ENCODE measurements at places on chromosomes 5 and 9.

- no peak for DNase-seq
Measured at GRCh38 chr5:33317271-33317670, 123.5 kb upstream of the TARS1 start.

DNA sequence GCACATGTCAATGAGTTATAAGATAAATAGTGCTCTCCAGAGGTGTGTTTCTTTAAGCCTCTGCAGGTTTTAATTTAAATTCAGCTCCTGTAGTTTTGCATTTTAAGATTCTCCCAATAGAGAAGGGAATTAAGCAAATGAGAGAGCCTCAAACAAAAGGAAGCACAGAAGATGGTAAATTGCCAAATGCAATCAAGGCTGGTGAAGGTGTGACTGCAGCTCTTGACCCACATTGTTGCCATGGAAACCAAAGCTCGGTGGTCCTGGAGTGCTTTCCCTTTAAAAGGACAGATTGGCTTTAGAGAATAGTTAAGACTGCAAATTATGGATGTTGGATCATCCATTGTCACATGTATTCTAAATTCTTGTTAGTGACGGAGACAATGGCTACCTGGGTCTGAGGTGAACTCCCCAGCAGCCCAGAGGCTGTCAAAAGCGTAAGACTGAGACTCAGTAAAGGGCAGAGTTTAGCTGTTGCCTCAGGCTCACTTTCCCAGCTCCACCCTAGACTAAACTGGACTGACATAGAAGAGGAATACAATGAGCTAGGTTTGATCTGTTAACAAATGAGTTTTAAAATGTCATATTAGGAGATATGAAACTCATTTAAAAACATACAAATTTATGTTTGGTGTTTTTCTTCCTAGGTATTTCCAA lies 12.3 kb downstream of the GAPT start:
- DNase-seq = no peak

DNA sequence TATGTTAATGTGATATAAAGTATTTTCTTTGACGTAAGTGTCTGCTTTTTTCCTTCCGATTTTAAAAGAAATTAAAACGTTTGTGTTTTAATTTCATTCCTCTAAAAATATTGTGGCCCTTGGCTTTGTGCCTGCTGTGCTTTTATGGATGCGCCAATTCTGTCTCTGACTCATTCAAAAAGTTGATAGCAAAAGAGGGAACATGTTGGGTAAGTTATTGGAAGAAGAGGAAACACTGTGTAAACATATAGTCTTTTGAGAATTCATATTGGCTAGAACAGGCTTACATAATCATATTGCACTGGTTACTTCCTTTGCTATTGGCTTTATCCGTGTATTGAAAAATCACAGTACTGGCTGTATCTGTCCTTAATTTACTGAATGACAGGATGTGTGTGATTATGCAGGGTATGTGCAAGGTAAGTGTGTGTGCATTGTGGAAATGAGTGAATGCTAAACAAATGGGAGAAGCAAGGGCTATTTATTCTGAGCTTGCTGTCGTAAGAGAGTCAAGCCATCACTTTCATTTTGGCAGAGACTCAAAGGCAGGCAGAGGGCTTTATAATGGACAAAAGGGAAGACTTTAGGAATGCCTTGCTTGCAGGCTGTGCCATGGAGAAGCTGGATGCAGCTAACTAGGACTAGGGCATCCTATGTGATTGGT lies 67.8 kb downstream of the SGCD start:
- no peak for DNase-seq

DNA sequence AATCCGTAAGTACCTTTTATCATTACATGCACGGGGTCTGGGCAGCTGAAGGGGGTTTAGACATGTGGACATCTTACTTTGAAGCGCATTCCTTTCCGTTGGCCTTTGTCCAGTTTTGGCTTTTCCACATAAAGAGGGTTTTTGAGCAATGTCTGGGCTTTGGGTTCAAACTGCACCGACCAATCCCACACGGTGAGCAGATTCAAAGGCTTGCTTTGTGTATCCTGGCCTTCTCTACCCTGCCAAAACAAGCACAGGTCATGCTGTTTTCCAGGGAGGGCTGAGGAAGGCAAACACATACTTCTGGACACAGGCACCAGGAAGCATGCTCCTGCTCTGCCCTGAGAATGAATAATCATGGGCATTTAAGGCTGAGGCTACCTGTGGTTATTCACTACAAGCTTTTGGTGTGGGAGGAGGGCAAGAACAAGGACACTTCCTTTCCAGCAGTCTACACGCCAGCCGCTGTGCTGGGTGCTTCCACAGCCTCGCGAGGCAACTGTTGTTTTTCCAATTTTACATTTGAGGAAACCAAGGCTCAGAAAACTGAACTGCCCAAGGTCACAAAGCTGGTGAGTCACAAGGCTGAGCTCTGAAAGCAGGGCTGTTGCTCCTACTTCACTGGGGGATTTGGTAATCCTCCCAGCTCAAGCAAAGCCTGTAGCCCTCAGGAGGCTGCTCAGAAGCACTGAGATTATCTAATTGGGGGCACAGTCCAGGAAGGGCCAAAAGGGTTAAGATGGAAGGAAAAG lies 59.8 kb upstream of the GOLPH3 start:
- no peak for DNase-seq

- DNase-seq = no peak
Measured at GRCh38 chr9:75896193-75896592, 5.7 kb downstream of the PCSK5 start.

DNA sequence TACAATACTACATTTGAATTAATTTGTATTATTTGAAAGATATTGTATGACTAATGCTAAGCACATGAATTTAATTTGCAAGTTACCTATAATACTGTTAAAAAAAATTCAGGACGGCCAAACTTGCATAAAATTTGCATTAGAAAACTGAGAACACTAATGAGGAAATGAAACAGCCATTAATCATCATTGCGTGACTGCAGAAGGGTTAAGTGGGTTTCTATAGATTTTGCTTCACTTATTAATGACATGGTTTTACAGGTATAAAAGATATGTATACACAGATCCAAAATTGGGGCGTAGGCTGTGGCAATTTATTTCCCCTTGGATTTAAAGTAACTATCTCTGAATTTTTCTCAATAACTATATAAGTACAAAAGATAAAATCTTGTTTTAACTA lies 882.6 kb downstream of the PTPRD start:
- no peak for DNase-seq

- no peak for DNase-seq
Measured at GRCh38 chr5:150397782-150398721, 14.7 kb downstream of the CD74 start.

GRCh38 chr9:121683652-121684051 lies 32.2 kb downstream of the DAB2IP start:
- no peak for DNase-seq

GRCh38 chr9:15543047-15543813 lies 9.6 kb upstream of the CCDC171 start:
- DNase-seq = no peak

- no peak for DNase-seq
Measured at GRCh38 chr5:106454651-106455415, 1215.9 kb downstream of the EFNA5 start.

DNA sequence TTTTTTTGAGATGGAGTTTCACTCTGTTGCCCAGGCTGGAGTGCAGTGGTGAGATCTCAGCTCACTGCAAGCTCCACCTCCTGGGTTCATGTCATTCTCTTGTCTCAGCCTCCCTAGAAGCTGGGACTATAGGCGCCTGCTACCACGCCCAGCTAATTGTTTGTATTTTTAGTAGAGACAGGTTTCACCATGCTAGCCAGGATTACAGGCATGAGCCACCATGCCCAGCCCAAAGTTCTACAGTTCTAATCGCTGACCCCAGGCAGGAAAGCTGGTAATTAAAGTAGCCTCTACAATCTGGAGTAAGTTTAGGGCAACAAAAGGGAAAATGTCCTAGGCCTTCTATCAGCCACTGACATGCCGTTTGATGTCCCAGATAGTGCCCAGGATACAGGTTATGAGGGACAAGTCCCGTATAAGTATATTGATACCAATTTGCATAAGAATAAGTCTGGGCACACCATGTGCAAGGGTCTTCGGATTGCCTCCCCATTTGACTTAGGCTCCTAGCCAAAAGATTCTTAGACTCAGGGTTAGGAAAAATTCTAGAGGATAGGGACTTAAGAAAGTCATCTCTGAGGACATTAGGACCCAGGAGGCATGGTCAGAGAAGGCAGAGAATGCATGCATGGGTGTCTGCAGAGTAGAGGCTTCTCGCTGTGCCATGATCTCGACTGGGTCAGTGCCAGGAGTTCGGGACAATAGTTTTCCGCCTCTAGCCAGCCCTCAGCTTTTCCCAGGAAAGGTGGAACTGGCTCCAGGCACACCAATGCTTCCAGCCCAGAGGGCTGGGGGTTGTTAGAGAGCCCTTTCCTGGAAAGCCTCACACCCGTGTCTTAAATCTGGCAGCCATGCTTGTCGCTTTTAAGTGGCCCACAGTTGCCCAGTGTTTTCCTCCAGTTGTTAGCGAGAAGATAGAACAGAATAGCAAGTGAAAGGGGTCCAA lies 1111.1 kb downstream of the TAF11L14 start:
- DNase-seq = no peak

GRCh38 chr5:127909066-127909465 lies 174.5 kb upstream of the SLC12A2 start:
- no peak for DNase-seq

GRCh38 chr5:135977375-135977928 lies 22.7 kb upstream of the LECT2 start:
- DNase-seq = no peak

GRCh38 chr9:35195683-35196082 lies 33.9 kb downstream of the UNC13B start:
- no peak for DNase-seq

DNA sequence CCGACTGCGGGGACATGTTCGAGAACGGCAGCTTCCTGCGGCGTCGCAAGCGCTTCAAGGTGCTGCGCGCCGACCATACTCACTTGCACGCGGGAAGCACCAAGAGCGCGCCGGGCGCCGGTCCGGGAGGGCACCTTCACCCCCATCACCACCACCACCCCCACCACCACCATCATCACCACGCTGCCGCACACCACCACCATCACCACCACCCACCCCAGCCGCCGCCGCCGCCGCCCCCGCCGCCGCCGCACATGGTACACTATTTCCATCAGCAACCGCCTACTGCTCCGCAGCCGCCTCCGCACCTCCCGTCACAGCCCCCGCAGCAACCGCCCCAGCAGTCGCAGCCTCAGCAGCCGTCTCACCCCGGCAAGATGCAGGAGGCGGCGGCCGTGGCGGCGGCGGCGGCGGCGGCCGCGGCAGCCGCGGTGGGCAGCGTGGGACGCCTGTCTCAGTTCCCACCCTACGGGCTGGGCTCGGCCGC lies 514 bp downstream of the FOXB2 start:
- no peak for DNase-seq

GRCh38 chr5:139481580-139482049 lies 943 bp downstream of the STING1 start:
- DNase-seq = no peak

GRCh38 chr5:171979606-171980005 lies 26.8 kb downstream of the FBXW11 start:
- DNase-seq = no peak

- no peak for DNase-seq
Measured at GRCh38 chr5:113147101-113147508, 170.5 kb downstream of the DCP2 start.

- DNase-seq = no peak
Measured at GRCh38 chr5:140310434-140310833, 7.5 kb upstream of the PFDN1 start.

DNA sequence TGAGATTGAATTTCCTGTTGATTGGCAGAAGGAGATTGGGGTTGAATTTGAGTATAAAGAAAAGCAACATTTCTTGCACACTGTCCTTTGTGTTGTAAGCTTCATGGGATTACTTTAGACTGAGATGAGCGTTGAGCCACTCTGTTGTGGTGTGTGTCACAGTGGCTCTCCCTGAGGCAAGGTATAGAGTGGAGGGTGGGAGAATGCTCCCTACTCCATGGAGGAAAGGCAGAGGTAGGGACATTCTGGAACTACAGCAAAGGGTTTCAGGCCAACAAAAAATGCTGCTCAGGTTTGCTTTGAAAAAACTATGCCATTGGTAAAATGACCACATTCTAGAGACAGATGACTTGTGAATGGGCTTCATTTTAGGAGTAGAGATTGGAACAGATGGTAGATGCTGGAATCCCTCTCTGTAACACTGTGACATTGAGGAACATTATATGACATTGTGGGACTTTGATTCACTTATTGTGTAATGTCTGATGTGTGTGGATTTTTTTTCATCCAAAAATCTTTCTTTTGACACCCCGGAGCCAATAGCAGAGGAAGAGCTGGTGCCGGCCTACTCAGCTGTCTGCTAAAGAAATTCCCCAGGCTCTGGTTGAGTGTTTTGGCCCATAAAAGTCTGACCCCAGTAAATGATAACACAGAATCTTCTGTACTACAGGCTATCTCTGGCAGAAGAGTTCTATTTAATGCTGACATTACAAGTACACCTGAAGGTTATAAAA lies 6.2 kb upstream of the CEP120 start:
- no peak for DNase-seq

DNA sequence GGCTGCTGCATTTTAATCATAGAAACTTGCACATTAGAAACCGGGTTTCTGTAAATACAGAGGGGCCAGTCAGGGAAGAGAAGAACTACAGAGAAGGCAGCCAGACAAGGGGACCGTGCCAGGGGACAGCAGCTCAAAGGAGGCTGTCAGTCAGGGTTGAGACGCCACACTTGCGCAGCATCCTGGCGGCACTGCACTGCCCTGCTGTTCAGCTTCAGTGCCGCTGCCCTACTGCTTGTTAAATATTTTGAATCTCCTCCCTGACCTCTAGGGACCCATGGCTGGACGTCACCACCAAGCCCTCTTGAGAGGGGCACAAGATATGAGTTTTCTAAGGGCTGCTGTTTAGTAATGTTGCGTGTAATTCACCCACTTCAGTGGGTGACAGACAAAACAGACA lies 43.6 kb upstream of the ZBTB43 start:
- DNase-seq = no peak

DNA sequence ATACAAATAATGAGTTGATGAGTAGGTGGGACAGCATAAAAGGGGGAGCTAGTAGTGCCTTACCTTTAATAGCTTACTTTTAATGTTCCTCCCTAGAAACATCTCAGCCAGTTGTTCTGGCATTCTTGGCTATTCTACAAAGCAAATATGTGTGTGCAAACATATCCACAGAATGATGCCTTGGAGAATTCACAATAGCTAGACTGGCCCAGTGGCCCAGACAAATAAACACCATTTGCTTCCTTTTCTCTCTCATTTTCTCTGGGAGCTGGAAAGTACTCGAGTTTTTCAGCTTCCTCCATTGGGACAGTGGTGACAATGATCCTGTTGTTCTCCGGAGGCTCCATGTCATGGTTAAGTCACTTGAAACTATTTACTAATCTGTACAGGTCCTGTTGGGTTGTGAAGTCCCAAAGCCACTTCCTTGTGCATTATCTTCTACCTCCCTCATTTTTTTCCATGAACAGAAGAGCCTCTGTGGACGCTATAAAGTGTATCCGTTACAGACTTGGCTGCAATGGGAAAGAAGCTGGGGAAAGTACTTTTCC lies 122.9 kb downstream of the DMAC1 start:
- DNase-seq = no peak
